ENCODE measurements at places on chromosomes 7 and 10. TPM values are rescaled to one million over a fixed set of nuclear protein-coding genes. Genes with fewer than 3 reads are reported as not detected.

DNA sequence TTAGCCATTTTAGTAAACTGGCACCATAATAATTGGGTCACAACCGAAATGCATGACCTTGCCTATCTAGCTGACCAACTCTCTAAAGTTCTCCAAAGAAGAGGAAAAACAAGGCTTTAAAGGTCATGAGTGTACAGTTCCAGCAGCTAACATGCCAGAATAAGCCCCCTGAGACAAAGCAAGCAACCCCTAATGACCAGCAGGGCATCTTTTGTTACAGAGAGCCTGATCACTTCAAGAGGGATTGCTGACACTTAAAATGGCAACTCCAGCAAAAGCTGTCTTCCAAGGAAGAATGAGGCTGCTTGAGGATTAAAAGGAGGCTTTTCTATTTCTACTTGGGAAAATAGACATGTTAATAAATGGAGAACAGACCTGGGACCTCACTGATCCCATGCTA is 213.6 kb downstream of the CDC14C start:
- no peak overlapping the region for H3K4me3 ChIP-seq
- DNase-seq = no peak
- no peak overlapping the region for H3K27ac ChIP-seq
- H3K27me3 ChIP-seq = no peaks in the 10 kb centered on the region
- H3K4me1 ChIP-seq = no peaks in the 10 kb centered on the region

DNA sequence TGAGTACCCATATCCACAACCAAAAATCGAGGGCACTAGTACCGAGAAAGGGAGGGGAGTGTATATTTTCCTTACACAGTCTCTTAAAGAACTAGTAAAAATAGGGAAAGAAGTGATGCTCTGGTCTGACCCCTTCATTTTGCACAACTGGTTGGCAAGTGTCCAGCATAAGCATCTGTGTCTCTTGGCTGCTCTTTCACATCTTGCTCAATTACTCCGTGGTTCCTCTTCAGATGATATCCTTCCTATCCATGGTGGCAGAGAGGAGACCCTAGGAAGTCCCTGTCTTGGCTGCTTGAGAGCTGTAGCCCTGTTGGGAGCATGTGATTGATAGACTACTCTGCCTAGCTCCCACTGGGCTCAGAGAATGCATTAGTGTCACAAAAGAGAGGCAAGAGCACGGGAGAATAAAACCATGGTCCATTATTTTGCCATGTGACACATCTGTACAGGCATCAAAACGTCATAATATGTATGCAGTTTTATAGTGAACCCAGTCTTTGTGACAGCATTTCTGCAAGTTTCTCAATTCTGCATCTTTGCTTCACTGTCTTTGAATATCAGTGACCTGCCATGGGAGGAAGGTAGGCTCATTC is 111.8 kb upstream of the ANKRD1 start:
- H3K27me3 ChIP-seq = peaks cover 2% of the 10 kb centered on the region
- no peak for DNase-seq
- no peak overlapping the region for H3K27ac ChIP-seq
- H3K36me3 ChIP-seq = no peaks in the 10 kb centered on the region
- no peak overlapping the region for H3K4me3 ChIP-seq

GRCh38 chr10:107450056-107450455 is 285.6 kb upstream of the SORCS1 start:
- no peak overlapping the region for H3K27ac ChIP-seq
- no peaks in the 10 kb centered on the region for H3K27me3 ChIP-seq
- DNase-seq = no peak
- no peaks in the 10 kb centered on the region for H3K36me3 ChIP-seq

DNA sequence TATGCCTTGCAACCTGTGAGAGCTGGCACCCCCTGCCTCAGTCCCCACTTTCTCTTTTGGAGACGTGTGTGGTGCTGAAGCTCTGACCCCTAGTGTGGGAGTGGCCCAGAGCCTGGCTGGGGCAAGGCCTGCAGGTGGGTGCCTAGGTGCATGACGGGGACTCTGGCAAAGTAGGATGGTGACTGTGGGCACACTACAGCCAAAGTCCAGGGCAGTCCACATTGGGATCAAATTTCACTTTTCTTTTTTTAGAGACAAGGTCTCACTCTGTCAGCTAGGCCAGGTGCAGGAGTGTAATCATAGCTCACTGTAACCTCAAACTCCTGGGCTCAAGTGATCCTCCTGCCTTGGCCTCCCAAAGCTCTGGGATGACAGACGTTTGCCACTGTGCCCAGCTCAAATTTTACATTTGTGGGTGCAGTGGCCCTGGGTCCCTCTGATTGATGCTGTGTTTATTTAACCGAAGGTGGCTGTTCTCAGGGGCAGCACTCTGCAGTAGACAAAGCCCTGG is 52.3 kb downstream of the NEURL1 start:
- DNase-seq = no peak
- H3K27ac ChIP-seq = no peak overlapping the region
- H3K36me3 ChIP-seq = no peaks in the 10 kb centered on the region
- H3K4me3 ChIP-seq = no peak overlapping the region

- H3K4me1 ChIP-seq = no peaks in the 10 kb centered on the region
- DNase-seq = no peak
- H3K27me3 ChIP-seq = peaks cover 4% of the 10 kb centered on the region
- H3K27ac ChIP-seq = no peak overlapping the region
- no peaks in the 10 kb centered on the region for H3K36me3 ChIP-seq
Observed at GRCh38 chr10:104899779-104900178, 258.7 kb downstream of the SORCS3 start.

GRCh38 chr7:112610636-112611035 is 129.8 kb downstream of the LSMEM1 start:
- no peak overlapping the region for H3K4me3 ChIP-seq
- H3K4me1 ChIP-seq = no peaks in the 10 kb centered on the region
- no peaks in the 10 kb centered on the region for H3K36me3 ChIP-seq

The TMEM236 gene
- 0.05 TPM for total RNA-seq

The CPVL gene
- 1.1 TPM for total RNA-seq

The TMEM130 gene
- 0.41 TPM for total RNA-seq

The HOXA5 gene
- 3.9 TPM for total RNA-seq

The NYAP1 gene
- total RNA-seq = 4.0 TPM

The PILRA gene
- 4.8 TPM for total RNA-seq

The FFAR4 gene
- total RNA-seq = 0.92 TPM

The GJD4 gene
- total RNA-seq = not detected

The ERLIN1 gene
- 79.8 TPM for total RNA-seq

The PIK3AP1 gene
- total RNA-seq = 2.6 TPM
